ENCODE measurements at places on chromosomes 2 and 18.

- no peak for DNase-seq
Measured at GRCh38 chr2:162490052-162490717, 146.3 kb downstream of the GCA start.

DNA sequence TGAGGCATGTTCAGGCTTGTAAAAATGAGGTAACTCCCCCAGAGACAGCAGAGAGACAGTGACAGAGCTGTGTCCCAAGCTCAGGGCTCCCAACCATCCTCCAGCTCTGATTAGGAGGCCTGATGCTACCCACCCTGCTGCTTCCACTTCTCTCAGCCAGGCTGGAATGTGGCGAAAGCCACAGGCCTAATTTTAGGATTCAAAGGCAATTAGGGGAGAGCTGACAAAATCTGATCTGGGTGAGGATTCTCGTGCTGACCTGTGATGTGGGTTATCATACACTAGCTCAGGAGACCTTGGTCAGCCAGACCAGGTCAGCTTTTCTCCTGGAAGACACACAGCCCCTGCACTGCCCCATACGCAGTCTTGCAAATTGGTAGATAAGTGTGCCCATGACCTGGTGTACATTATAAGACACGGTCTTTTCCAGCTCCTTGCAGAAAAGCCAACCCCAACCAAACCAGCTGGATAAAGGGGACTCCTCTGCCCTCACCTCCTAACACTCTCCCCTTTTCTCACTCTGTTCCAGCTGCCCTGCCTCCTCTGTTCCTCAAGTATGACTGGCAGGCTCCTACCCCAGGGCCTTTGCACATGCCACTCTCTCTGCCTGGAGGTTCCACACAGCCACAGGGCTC, 225.9 kb downstream of the MGAT5 start:
- no peak for DNase-seq

DNA sequence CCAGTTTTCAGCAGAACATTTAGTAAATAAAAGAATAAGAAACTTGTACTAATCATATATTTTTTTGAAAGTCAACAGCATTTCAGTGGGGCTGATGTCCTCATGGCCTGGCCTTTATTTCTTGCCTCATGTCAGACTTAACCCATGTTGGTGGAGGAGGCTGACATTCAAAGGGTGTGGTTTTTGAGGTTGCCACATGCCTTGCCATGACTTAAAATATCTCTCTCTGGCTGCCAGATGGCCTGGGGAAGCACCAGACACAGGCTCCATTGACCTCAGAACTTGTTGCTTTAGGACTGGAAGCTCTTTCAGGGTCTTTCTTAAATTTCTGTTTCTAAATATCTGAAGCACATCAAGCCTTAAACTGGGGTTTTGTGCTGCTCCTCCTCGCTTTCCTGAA, 32.5 kb upstream of the CD28 start:
- DNase-seq, result peak; percentile 76

DNA sequence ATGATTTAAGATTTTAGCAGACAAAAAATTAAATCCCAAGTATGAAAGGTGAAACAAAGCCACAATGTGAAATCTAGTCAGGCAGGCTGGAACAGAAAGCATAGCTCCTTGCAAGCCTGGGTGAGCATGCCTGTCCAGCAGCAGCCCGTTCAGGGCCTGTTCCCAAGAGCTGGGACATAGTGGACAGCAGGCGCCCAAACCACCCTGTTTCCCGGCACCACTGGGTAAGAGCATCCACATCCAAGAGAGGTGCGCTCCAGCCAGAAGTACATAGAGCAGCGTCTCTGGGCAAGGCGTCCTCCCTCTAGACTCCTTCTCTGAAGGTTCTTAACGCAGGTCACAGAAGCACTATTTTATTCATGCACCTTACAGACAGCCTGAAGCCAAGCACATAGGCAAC, 80.8 kb downstream of the DNER start:
- DNase-seq, result no peak

DNA sequence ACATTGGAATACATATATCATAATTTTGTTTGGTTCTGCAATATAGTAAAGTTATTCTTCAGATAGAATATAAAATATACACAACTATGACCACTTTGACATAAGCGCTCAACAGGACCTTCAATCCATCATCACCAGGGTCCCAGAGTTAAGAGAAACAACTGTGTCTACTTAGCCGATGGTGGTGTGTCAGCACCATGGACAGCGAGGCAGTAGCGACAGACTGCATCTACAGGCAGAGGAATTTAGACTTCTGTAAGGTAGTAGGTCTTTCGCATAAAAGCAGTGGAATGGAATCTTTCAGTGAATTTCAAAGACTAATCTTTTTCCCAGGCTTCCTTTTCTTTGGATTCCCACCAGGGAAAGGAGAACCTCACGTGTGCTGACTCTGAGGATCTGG, 20.5 kb upstream of the LRPPRC start:
- DNase-seq, result peak; percentile 57

Measured in amniotic epithelial cell (primary cell).